CD4-positive, alpha-beta T cell treated with Interferon gamma for 1 hour (primary cell): ENCODE measurements at places on chromosomes 4 and X.

- no peak for DNase-seq
Observed at GRCh38 chr4:38958453-38959190, 73.6 kb downstream of the TMEM156 start.

- DNase-seq: no peak
Observed at GRCh38 chr4:121666091-121666679, 30.6 kb downstream of the ANXA5 start.

DNA sequence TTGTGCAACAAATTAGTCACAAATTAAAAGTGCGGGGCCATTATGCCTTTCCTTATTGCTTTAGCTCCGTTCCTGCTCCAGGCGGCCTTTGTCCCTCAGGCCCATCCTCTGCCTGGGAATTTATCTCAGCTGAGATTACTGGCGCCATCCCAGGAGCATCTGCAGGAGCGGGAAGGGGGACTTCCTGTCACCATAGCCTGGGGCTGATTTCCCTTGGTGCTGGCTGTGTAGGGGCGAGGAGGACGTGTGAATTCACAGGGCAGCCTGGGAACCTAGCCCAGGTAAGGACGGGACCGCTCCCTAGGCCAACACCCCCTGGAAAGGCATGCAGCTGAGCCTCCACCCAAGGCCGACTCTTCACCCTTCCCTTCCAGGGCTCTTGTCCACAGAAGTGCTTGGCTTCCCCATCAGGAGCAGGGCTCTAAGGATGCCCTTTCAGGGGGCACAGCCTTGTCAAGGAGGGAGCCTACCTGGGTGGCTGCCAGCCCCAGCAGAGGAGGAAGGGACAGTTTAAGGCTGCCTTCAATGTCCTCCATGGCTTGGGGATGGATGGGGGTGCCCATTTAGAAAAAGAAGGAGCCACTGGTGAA is 72.6 kb upstream of the NKX1-1 start:
- DNase-seq: no peak

DNA sequence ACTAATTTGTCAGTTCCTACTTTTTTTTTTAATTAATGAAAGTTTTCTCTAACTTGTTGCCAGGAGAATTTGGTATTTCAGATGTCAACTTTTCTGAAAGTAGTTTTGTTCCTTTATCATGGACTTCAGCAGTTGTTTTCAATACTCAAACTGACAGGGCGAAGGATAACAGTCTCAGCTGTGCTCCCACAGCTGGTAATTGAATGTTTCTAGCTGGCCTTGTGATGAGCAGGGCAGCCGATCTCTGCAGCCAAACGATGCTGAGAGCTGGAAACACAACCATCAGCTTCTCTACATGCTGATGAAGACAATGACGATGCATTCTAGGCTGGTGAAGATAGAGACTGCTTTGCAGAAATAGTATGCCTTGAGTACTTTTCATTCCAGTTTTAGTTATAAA is 130.0 kb upstream of the MAP9 start:
- no peak for DNase-seq

DNA sequence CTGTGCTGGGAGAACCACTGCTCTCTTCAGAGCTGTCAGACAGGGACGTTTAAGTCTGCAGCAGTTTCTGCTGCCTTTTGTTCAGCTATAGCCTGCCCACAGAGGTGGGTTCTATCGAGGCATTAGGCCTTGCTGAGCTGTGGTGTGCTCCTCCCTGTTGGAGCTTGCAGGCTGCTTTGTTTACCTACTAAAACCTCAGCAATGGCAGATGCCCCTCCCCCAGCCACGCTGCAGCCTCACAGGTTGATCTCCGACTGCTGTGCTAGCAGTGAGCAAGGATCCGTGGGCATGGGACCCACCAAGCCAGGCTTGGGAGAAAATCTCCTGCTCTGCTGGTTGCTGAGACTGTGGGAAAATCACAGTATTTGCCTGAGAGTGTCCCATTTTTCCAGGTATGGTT is 133.8 kb upstream of the UBQLN2 start:
- DNase-seq: no peak

DNA sequence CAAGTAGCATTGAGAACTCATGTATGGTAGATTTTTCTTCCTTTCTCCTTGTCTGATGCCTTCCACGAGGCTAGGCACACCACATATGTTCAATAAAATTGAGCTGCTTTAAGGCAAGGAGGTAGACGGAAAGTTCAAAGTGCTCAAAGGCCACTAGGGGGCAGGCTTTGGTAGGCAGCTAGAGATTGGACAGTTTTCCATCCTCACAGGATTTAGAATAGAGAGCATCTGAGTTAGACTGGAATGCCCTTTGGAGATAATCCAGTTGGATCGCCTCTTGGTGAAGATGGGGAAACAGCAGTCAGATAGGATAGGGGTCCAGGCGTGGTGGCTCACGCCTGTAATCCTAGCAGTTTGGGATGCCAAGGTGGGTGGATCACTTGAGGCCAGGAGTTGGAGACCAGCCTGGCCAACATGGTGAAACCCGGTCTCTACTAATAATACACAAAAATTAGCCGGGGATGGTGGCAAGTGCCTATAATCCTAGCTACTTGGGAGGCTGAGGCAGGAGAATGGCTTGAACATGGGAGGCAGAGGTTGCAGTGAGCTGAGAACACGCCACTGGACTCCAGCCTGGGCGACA is 30.4 kb downstream of the ELF4 start:
- DNase-seq: peak; percentile 52

GRCh38 chr4:184744236-184744635 is 10.3 kb upstream of the CENPU start:
- DNase-seq: no peak

DNA sequence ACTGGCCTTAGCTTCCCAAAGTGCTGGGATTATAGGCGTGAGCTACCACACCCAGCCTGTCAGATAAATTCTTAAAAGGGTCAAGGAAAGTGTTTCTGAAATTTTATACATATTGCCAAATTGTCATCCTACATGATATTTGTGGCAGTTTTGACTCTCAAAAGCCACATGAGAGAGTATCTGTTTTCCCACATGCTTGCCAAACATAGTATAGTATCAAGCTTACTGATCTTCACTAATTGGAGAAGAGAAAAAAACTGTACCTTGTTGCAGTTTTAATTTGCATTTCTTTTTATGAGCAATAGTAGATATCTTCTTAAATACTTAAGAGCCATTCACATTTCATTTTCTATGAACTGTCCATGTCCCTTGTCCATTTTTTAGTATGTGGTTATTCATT is 83.6 kb downstream of the TET2 start:
- DNase-seq: no peak

DNA sequence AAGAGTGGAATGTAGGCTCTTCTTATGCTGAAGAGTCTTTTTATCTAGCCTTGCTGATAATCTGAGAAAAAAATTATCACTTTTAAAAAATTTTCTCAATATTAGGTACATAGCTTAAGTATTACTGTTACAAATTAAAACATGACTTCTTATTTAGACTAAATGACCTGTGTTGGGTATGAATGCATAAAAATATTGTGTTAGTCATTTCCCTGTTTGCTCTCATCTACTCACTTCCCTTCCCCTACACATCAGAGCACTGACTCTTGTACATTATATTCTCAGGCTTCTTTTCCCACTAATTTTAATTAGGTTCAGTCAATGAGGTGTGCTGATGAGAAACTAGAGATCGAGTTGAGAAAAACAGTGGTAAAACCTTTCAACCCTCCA is 881.0 kb downstream of the PCDH18 start:
- no peak for DNase-seq

DNA sequence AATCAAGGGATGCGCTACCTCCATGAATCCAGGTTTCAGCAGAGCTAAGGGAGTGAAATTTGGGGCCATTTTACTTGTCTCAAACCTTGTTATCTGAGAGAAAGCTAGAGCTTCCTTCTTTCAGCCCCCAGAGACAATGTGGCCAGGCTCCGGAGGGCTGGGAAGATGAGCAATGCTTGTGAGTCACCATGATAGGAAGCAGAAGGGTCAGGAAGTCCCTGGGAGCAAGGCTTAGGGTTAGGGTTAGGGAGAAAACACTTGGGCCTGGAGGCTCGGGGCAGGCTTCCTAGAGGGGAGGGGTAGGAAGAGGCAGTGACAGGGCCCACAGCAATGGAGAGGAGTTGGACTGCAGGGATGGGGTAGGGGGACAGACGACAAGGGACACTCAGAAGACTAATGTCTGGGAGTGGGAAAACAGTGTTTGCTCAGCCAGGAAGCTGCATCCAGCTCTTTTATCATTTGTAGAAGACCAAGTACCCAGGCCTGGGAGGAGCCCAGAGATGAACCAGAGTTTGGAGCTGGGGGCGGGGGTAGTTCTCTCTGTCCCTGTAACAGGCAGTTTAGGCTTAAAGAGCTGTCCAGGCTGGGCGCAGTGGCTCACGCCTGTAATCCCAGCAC is 16.4 kb upstream of the PORCN start:
- no peak for DNase-seq
